ENCODE measurements at places on chromosomes 1 and 21. TPM values are rescaled to one million over a fixed set of nuclear protein-coding genes. Genes with fewer than 3 reads are reported as not detected.

DNA sequence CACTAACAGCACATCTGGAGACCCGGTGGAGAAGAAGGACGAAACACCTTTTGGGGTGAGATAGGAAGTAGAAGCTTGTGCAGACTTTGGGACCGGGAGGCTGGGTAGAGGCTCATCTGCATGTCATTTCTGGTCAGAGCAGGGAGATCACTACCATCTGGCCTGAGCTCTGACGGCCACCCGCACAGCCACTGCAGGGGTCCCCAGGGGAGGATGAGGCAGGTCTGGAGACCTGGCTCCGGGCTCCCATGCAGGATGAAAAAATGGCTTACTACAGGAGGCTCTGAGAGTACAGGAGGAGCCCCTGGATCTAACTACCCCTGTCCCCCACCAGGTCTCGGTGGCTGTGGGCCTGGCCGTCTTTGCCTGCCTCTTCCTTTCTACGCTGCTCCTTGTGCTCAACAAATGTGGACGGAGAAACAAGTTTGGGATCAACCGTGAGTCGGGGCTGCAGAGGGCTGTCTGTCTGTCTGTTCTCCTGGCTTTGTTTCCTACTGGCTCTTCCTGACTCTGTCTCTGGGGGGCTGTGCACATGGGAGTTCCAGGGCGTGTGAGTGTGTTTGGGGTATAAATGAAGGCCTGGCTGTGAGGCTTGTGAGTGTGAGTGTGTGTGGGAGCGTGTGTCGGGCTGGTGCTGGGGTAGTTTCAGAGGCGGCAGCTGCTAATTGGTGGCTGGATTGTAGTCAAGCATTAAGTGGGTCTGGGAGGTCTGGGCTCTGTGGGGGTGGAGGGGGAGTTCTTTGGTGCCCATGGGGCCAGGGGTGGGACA, 14.1 kb downstream of the NTRK1 start:
- DNase-seq = no peak

- no peak for DNase-seq
Observed at GRCh38 chr1:230793463-230793745, 46.2 kb downstream of the CAPN9 start.

GRCh38 chr21:43690346-43690745, 28.6 kb upstream of the PDXK start:
- DNase-seq = no peak

GRCh38 chr1:40451238-40451585, 936 bp downstream of the ZFP69B start:
- no peak for DNase-seq

DNA sequence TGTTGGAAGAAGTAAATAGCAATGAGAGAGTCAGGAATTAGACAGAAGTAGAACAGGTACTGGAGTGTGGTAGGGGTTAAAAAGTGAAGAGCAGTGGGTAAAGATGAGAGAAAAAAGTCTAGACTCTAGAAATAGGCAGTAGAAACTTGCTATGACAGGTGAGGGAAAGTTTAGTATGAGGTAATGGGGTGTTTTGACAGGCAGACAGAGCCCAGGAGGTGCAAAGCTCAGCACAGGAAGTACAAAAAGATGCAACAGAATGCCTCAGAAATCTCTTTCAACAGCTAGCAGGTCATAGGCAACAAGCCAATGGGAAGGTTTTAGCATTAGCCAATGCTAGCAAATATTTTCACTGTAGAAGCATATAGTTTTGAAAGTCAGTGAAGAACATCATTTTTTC, 319.1 kb upstream of the SGIP1 start:
- no peak for DNase-seq

DNA sequence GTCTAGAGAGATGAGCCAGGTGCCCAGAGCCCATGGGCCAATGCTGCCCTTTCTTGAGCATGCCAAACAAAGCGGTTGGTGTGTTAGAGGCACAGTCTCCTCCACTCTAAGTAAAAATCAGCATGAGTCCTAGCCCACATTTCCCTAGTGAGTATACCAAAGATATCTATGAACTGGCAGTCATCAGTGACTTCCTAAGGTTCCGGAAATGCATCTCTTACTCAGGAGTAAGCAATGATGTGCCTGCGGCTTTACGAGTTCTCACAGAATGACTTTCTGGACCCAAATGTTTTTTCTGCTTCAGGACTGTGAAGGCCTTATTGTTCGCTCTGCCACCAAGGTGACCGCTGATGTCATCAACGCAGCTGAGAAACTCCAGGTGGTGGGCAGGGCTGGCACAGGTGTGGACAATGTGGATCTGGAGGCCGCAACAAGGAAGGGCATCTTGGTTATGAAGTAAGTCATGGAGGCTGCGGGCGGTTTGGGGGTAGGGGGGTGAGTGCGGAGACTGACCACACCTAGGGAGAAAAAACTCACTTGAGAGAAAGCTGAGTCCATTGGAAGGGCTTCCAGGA, 9.2 kb downstream of the PHGDH start:
- no peak for DNase-seq

GRCh38 chr1:196302981-196303380, 305.3 kb downstream of the KCNT2 start:
- no peak for DNase-seq

DNA sequence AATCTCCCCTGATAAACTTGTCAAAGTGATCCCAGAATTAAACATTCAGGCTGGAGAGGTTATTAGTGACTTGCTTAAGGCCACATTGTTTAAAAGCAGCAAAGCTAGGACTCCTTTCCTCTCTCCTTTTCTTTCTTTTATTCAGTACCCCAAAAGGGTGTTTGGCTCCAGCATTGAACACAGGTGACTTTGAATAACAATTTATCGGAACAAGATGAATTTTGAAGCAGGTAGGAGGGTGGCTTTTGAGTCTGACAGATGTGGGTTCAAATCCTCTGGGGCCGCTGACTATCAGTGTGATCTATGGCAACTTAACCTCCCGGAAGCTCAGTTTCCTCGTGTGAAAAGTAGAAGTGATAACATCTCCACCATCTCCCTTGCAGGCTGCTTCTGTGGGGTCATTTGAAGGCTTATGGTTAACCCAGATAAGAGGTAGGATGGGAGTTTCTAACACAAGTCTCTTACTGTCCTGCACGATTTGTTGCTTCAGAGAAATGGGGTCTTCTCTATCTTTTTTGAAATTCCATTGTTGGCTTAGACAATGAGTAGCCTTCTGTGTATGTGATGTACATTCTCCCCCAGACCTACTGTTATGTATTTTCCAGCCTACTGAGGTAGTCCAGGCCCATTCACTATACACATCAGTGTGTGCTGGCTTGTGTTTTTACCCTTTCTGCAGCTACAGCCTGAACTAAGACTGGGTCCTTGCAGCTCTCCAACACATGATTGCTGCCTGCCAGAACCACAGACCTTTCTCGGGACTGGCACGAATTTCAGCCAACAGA, 29.0 kb downstream of the JUN start:
- no peak for DNase-seq

GRCh38 chr1:184617433-184618029, 137.1 kb downstream of the EDEM3 start:
- no peak for DNase-seq

Gene ZSWIM5
- total RNA-seq = 1.5 TPM

Gene SLC45A1
- total RNA-seq = 2.2 TPM

Gene OR2G3
- total RNA-seq = not detected

Gene FNDC5
- total RNA-seq = 74.3 TPM

Gene TNFAIP8L2
- 5.3 TPM for total RNA-seq

Gene HAO2
- total RNA-seq = not detected

Gene DNAI4
- total RNA-seq = 17.5 TPM

Gene RHOC
- 235 TPM for total RNA-seq

Gene ATP6V1G3
- not detected for total RNA-seq

Gene CAP1
- 179 TPM for total RNA-seq

Gene ANKRD35
- total RNA-seq = 1.5 TPM

Gene KRTCAP2
- 143 TPM for total RNA-seq

Gene TRIM46
- total RNA-seq = 0.15 TPM

Gene ACTL8
- not detected for total RNA-seq
